Epithelial cell of proximal tubule (primary cell): ENCODE measurements at places on chromosomes 2 and 18.

GRCh38 chr2:142180820-142181533 lies 50.2 kb upstream of the LRP1B start:
- DNase-seq, result no peak

DNA sequence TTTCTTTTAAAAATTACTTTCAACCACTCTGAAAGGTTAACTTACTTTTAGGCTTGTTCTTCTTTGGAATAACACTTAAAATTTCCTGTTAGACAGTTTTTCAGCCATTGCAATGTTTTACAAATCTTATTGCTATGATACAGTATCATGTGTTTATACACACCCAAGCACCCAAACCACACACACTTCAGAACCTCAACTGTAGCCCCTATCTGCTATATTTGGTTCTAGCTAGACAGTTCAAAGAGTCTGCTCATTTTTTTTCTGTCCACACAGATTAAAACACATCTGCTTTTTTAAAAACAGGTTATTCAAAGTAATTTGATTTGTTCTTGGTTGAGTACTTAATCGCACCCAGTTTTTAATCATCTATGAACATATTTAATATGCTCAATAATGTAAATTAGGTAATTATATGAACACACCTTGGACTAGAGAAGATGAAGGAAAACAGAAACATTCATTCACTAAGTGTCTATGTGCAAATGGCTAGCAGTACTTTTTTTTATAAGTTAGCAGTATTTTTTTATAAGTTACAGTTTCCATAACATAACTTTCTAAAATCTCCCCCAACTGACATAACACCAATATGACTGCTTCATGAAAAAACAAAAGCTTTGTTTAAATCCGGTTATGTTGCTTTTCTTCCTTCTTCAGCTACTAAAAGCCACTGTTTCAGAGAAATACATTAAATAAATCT lies 17.6 kb downstream of the FBXO11 start:
- DNase-seq, result no peak

DNA sequence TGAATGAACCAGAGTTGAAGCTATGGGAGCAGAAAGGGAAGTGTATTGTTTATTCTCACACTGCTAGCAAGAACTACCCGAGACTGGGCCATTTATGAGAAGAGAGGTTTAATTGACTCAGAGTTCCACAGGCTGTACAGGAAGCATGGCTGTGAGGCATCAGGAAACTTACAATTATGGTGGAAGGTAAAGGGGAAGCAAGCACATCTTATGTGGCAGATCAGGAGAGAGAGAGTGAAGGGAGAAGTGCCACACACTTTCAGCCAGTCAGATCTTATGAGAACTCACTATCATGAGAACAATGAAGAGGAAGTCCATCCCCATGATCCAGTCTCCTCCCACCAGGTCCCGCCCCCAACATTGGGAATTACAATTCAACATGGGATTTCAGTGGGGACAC lies 383.2 kb upstream of the SLC14A2 start:
- no peak for DNase-seq

- no peak for DNase-seq
These were observed 10.2 kb downstream of the LRRFIP1 start for GRCh38 chr2:237637429-237638135.

DNA sequence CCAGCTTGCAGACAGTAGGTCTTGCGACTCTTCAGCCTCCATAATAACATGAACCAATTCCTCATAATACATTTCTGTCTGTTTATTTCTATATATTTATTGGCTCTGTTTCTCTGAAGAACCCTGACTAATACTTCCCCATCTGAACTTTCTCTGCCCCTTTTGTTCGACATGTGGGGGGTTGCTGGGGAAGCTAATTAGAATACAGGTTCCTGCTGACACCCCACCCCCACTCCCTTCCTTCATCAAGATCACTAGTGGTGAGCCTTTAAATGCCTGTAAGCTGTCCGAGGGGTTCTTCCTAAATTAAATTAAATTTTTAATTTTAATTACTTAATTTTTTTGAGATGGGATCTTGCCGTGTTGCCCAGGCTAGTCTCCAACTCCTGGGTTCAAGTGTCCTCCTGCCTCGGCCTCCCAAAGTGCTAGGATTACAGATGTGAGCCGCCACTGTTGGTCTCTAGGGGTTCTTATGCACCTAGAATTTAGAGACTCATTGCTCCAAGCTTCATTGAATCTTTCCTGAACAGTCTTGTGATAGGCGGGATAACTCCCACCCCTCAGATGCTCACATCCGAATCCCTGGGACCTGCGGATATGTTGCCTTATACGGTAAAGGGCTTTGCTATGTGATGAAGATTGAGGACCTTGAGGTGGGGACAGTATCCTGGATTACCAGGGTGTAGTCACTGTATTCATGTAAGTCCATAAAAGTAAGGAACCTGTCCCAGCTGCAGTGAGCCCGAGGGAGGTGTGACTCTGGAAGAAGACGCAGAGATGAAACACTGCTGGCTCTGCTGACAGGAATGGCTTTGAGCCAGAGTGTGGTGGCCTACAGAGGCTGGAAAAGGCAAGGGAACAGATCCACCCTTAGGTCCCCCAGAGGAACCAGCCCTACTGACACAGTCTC lies 26.2 kb downstream of the HPCAL1 start:
- no peak for DNase-seq

- no peak for DNase-seq
These were observed 51.1 kb downstream of the PGAP1 start for GRCh38 chr2:196875414-196875813.

DNA sequence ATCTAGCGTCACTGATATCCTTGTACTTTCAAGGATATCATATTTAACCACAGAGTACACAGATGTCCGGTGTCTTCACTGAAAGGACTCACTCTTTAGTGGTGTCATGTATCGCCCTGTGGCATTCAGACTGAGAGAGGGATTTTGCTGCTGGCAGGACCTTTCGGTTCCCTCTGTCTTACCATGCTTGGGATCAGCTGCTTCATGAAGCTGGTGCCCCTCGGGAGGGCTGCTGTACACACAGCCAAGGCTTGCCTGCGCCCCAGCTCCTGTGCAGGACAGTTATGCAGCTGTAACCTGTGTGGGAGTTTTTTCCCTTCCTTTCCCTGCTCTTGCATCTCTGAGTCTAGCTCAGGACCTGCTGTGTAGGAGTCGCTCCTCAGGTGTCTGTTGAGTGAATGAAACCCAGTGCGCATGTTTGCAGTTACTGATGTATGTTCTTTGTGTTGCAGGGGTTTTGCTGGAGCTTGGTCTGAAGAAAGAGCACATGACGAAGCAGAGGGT lies 64.4 kb downstream of the GREB1 start:
- no peak for DNase-seq

- peak; percentile 68 for DNase-seq
These were observed 90.3 kb downstream of the SP3 start for GRCh38 chr2:173874894-173875237.

DNA sequence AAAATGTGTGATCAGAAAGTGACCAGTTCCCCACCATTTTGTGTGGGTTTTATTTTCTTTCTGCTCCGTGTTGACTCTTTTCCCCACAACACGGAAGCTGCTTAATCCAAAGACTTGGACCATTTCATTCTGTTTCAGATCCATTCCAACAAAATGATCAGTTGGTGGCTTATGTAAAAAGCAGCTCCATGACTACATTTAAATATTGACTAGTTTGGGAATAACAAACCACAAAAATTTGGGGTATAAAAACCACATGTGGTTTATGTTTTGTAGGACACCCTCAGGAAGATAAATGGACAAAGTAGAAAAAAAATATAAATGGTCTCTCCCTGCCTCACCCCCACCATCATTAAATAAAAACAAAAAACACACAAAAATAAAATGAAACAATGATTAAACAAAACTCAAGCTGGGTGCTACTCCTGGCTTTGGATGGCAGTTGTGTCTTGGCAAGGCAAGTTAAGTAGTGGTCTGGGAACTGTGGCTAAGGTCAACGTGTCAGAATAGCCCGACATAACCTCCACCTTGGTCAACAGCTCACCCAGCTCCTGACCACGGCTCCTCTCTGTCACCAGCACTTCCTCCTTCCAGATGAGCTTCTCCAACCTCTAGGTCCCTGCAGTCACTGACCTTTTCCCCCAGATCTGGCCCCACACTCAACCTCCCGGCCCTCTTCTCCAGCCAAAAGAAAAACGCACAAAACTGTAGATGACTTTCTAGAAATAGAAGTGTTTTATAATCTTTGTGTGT lies 12.8 kb upstream of the WIPF1 start:
- DNase-seq, result no peak

- DNase-seq, result no peak
These were observed 1.1 kb upstream of the LIPG start for GRCh38 chr18:49560624-49561288.

- no peak for DNase-seq
These were observed 21.8 kb downstream of the MARS2 start for GRCh38 chr2:197727011-197727410.

GRCh38 chr2:30354621-30355020 lies 92.4 kb upstream of the LCLAT1 start:
- no peak for DNase-seq

DNA sequence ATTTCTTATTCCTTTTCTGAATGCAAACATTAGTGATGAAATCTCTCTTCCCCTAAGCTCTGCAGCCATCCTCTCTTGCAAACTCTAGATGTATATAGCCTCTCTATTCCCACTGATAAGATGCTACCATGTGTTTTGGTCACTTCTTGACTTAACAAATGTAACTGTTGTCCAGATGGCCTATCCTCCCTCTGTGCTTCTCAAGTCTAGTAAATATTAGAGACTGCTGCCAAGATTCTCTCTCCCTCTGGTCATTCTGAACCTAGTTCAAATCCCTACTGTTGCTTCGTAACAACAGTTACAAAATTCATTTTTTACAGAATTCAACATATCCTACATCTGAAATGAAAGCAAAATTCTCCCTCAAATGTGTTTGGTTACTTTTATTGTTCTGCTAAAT lies 156.6 kb downstream of the TXNL1 start:
- no peak for DNase-seq

DNA sequence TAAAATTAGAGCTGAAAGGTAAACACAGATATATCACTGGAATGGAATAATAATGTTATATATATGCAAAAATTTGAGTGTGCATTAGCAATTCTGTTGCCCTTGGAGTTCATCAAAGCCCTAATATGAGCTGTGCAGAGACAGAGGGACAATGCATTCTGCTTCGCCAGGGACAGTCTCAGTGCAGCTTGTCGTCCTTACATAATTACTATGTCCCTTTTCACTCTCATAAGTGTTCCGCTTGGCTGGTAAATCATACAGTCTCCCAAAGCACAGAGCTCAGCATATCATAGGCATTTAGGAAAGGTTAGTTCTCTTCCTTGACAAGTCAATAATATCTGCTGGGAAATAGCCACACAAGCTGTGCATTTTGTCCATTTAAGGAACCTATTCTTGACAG lies 30.7 kb downstream of the MAPK4 start:
- no peak for DNase-seq

- no peak for DNase-seq
These were observed 34.2 kb downstream of the SPATS2L start for GRCh38 chr2:200340508-200341224.

DNA sequence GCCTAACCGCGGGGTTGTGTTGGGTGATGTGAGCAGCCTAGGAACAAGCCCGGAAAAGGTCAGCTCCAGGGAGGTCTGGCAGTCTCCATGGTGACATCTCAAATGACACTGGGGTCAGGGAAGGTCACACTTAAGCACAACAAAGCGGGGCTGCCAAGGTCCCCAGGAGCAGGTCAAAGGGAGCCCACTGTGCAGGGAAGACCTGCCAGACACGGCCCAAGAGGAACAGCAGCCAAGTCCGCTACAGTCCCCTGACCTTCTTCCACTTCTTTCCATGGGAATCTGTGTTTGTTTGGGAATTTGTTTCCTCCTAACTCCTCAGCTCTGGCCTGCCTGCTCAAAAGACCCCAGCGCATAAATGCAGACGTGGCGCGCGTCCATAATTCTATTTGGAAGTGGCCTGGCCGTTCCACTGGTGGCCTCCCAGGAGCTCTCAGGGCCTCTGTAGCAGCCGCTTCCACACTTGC lies 232.1 kb upstream of the COPS8 start:
- no peak for DNase-seq
